ENCODE measurements at places on chromosomes 7 and 10.

DNA sequence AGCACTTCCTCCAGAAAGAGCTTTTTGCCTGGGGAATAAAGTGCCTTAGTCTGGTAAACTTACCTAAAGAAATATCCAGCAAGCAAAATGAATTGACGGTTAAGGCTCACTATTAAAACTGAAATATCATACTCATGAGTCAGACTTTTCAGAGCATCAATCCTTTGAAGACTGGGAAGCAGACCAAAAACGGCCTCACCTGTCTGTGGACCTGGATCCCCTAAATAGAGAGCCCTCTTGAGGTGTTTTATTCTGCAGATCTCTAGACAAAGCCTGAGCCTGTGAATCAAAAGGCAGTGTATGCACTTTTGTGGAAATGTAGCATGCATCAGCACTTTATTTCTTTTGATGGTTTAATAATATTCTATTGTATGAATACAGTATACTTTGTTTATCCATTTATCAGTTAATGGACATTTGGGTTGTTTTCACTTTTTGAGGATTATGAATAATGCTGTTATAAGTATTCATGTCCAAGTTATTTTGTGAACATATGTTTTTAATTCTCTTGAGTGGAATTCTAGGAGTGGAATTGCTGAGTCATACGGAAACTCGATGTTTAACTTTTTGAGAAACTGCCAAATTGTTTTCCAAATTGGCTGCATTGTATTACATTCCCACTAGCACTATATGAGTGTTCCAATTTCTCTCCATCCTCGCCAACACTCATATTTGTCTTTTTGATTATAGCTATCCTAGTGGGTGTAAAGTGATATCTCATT, 449.0 kb upstream of the IGFBP3 start:
- no peak for DNase-seq

DNA sequence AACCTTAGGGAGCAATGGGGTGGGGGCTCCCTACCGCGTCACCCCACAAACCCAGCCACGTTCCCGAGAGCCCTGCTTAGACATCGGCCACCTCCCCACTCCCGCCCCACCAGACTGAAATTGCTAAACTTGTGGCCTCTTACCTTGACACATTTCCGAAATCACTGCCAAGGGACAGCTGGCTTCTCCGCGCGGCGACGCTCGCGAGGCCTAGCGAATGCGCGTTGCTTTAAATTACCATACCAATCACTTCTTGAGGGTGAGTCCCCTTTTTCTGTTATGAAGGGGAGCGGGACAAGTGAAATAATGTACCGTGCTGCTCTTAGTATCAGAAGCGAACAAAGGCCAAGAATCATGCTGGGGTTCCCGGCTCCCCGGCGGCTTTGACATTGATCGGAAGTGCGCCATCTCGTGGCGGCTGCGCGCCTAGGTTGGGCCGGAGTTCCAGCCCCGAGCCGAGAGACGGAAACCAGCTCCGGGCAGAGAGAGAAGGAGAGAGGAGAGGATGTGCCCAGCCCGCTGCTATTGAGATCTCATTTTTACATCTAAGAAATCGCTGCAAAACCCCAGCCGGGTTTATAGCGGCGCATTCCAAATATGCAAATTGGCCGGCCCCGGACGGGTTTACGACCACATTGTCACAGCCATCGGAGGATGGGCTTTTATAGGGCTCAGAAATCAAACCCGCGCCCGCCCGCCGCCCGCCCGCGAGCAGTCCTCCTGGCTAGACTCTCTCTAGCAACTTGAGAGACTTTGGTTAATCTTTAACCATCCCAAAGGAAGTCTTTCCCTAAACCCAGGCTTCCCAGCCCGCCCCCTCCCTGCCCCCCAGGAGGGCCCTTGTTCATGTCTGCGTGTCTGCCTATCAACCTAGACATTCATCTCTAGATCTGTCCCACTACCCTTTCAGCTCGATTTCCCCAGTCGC, 5.3 kb downstream of the HOXA11 start:
- peak; percentile 93 for DNase-seq

DNA sequence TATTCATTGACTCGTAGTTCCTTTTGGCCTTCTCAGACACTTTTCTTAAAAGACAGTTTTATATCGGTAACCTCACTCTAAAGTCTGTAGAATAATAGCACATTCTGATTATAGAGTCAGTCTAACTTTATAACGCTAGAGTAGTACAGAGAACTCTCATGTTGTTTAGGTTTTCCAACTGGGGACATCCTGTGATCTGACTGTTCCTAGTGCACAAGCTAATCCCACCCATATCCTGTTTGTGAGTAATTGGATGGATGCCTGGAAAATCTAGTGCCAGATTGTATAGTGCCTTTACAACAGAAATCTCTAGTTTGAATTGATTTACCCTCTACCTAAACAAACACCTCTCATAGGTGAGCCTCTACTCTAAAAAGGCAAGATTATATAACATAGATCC, 107.4 kb downstream of the ZEB1 start:
- no peak for DNase-seq

- DNase-seq: no peak
Measured at GRCh38 chr10:57624066-57624465, 643.6 kb downstream of the IPMK start.

- DNase-seq: peak; percentile 88
Measured at GRCh38 chr7:157432957-157433576, 96.3 kb downstream of the DNAJB6 start.

DNA sequence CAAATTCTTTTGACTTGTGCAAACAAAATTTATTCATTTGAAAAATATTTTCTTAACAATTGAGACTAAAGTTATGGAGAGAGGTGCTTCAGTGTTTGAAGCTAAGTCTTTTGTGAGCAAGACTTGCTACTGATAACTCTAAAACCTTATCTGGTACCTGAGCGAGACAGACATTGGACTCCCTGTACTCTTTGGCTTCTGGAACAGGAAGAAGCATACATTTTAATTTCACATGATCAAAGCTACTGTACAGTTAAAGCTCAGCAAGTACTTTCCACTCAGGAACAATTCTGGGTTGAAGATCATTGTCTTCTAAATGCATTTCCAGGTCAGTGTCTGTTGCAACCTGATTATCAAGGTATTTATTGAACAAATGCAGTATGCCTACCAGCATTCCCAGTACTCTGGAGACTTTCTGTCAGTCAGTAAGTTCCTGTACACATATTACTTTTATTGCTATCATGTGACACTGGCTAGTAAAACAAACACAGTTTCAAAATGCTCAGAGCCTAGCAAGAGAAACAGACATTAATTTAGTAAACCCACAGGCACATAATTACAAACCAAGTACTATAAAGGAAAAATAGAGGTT, 42.4 kb downstream of the CABCOCO1 start:
- DNase-seq: no peak

DNA sequence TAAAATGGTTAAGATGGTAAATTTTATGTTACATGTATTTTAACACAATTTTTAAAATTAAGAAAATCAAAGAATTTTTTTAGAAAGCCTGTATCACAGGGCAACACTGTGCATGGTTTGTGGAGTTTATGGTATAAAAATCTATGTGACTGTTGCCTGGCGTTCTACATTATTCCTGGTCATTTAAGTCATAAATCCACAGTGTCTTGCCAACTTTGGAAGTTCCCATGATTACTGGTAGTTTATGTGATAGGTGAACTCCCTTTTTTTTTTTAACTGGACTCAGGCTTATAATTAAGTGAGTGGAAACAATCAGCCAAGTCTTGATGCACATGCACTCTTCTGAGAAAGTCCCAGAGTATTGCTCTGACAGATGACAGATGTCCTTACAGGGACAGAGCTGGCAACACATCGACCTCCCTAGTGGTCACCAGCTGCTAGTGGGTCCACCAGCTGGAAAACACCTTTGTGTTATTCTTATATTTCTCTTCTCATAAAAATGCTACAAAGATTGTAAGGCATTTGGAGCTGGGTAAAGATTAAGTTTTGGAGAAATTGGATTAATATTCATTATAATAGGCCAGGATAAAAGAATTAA, 8.8 kb upstream of the STN1 start:
- DNase-seq: no peak

GRCh38 chr10:132688580-132689420, 97.1 kb downstream of the NKX6-2 start:
- DNase-seq: no peak

DNA sequence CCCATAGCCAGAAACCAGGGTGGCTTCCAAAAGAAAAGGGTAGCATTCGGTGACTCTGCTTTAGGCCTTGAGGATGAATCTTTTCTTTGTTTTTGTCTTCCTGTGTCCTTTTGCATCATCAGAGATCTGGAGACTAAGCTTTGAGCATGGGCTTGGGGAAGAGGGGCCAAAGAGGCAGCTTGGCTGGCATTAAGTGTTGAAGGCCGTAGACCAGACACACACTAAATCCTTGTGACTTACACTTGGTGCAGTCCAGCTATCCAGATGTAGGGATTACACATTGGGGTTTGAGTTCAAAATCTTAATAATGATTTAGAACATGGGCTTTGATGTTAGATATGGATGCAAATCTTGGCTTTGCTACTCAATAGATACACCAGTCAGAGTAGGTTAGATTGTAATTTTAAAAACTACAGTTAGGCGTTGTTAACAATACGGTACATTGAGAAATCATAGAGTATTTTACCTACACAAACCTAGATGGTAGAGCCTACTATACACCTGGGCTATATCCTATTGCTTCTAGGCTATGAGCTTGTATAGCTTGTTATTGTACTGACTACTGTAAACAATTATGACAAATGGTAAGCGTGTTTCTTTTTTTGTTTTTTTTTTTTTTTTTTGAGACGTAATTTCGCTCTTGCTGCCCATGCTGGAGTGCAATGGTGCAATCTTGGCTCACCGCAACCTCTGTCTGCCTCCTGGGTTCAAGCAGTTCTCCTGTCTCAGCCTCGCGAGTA, 3.5 kb downstream of the SEPTIN7 start:
- no peak for DNase-seq

DNA sequence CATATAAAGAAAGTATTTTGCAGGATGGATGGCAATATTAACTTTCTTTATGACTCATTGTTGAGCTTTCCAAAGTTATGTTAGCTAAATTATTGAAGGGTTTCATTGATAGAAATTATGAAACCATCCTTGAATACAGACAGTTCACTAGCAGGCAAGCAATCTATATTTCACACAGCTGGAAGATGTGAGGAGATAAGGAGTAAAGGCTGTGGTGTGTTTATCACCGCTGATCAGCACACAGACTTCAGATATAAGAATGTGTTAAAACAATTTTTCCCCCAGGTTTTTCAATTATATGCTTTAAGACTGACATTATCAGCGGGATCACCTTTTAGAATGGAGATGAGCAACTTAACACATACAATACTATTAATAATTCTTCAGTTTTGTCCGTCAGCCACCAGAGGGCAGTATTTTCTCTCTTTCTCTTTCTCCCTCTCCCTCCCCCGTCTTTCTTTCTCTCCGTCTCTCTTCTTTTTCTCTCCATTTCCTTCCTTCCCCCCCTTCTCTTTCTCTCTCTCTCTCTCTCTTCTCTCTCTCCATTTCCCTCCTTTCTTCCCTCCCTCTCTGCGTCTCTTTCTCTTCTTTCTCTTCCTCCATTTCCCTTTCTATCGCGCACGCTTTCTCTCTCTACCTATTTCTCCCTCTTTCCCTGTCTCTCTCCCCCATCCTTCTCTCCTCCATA, 62.9 kb upstream of the FAM171A1 start:
- peak; percentile 58 for DNase-seq

- DNase-seq: no peak
Measured at GRCh38 chr7:44167920-44168319, 21.3 kb downstream of the GCK start.

DNA sequence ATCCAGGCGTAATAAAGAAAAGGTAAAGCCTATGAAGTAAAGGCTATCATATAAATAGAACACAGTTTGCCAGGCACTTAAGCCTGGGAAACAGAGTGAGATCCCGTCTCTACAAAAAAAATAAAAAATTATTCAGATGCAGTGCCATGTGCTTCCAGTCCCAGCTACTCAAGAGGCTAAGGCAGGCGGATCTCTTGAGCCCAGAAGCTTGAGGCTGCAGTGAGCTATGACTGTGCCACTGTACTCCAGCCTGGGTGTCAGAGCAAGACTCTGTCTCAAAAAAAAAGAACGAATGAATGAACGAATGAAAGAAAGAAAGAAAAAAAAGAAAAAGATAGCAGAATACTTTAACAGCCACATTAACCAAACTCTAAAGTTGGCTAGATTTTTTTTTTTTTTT, 67.2 kb upstream of the MRLN start:
- DNase-seq: no peak

DNA sequence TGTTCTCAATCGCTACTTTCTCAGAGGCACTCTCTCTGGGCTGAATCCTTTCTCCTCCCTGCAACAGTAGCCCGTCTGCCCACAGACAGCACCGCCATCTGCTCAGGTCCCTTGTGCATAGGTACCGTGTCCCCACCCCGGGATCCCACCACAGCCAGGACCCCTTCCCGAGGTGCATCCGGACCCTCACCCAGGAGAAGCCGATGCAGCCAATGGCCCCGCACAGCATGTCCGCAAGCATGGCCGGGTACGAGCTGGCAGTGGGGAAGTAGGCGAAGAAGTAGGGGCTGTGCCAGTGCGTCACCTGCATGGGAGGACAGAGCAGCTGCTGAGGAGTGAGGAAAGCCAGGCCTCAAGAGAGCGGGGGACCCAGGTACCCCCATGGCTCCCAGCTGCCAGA, 25.5 kb downstream of the DDC start:
- no peak for DNase-seq

- DNase-seq: no peak
Measured at GRCh38 chr7:43753843-43754242, 4.6 kb upstream of the BLVRA start.

- peak; percentile 43 for DNase-seq
Measured at GRCh38 chr7:32298408-32299132, 191.6 kb downstream of the LSM5 start.

DNA sequence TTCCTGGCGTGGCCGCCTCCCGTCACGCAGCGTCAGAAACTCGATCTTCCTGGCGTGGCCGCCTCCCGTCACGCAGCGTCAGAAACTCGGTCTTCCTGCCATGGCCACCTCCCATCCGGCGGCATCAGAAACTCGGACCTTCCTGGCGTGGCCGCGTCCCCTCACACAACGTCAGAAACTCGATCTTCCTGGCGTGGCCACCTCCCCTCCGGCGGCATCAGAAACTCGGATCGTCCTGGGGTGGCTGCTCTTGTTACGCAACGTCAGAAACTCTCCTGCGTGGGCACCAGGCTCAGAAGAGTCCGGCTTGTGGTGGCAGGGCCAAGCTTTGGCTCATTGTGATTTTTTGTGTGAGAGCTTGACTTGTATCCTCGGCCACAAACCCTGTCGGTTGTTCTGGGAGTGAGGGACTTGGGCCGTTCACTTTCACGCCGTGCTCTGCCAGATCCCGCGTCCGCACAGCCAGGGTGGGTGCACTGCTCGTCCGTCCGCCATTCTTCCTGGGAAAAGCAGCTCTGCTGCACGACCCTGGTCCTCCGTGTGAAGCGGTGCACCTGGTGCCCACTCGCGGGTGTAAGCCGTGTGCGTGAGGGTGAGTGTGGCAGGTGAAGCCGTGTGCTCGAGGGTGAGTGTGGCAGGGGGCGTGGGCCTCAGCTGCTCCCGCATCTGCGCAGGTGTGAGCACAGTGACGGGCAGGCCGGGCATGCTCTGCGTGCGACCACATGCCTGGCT, 49.4 kb upstream of the SUN1 start:
- DNase-seq: no peak

GRCh38 chr10:69685802-69686585, 55.9 kb downstream of the FAM241B start:
- DNase-seq: peak; percentile 74

GRCh38 chr7:27112955-27113949, 10.8 kb upstream of the HOXA2 start:
- peak; percentile 56 for DNase-seq

Data from SK-N-SH (cell line).